CD4-positive, alpha-beta T cell treated with Interleukin-10 for 1 hour (primary cell): ENCODE measurements at places on chromosomes 4 and X.
A peak's percentile ranks its signal among the peaks of the same experiment; 100 is the strongest.

DNA sequence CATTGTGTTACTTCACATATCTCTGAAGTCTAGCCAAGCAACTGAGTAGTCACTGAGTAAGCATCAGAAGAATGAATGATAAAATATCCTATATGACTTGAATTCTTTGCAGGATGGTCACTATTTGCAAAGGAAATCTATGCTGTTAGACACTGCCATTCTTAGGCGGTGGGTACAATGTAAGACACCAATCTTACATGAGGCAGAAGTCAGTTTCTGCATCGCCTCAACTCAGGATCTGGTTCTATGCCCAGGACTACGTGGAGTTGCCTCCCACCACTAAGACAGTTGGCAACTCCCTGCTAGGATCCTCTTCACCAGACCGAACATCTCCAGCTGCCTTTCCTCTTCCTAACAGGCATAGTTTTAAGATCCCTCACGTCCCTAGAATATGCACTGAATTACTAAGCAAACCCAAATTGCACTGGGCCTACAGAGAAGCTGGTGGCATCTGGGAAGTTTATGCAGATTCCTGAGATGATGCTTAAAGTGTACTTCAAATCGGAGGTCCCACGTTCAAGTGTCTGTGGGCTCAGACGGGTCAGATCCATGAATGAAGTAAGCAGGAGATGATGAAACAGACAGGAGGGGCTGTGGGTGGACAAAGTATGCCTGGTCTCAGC, 45.6 kb downstream of the SEL1L3 start:
- DNase-seq: no peak

GRCh38 chrX:118872102-118872566, 48.5 kb downstream of the ZCCHC12 start:
- DNase-seq: no peak

GRCh38 chr4:10690185-10690907, 5.8 kb upstream of the CLNK start:
- DNase-seq: no peak

GRCh38 chr4:98786866-98787265, 128.5 kb upstream of the TSPAN5 start:
- no peak for DNase-seq

- DNase-seq: no peak
These were observed 2.5 kb upstream of the DUSP9 start for GRCh38 chrX:153644356-153645125.

GRCh38 chrX:87901060-87901459, 383.5 kb downstream of the KLHL4 start:
- no peak for DNase-seq

- DNase-seq: no peak
These were observed 18.0 kb downstream of the DOK7 start for GRCh38 chr4:3481113-3481531.

GRCh38 chr4:168710353-168710946, 213.6 kb downstream of the PALLD start:
- no peak for DNase-seq

DNA sequence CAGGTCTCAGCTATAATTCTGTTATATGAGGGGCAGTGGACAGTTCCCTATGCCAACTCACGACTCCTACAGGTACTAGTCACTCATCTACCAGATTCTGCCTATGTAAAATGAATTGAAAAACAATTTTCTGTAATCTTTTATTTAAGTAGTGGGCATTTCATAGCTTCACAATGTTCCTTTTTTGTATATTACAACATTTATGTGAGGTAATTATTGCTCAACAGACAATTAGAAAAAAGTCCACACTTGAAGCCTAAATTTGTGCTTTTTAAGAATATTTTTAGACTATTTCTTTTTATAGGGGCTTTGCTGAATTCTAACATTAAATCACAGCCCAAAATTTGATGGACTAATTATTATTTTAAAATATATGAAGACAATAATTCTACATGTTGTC, 20.4 kb downstream of the EREG start:
- no peak for DNase-seq

DNA sequence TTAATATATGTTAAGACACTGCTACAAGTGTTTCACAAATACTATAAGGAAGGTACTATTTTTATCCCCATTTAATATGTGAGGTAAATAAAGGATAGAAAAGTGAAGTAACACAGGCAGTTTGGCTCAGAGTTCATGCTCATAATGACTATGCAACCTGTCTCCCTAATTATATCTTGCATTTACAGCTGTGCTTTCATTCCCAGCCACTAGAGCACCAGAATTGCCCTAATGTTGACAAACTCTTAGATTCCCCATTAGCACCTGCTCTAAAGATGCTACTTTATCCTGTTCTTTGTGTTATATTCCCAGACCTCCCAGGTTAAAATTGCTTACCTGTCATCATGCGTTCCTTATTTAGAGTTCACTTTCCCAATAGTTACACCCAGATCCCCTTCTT, 833.6 kb downstream of the CCSER1 start:
- DNase-seq: no peak

DNA sequence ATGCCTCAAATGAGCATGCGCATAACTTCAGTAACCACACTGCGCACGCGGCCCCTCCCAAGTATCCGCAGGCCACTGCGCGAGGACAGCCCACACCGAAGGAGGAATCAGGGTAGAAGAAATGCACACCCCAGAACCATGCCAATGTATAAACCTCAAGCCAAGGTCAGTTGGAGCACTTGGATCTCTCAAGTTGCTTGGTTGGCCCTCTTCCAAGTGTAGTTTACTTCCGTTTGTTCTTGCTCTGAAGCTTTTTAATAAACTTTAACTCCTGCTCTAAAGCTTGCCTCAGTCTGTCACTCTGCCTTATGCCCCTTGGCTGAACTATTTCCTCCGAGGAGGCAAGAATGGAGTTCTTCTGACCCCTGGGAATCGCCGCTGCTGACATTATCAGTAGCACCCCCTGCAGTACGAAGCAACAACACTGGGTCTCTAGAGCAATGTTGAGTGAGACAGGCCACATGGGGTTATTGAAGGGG, 22.0 kb upstream of the SPINK2 start:
- no peak for DNase-seq

DNA sequence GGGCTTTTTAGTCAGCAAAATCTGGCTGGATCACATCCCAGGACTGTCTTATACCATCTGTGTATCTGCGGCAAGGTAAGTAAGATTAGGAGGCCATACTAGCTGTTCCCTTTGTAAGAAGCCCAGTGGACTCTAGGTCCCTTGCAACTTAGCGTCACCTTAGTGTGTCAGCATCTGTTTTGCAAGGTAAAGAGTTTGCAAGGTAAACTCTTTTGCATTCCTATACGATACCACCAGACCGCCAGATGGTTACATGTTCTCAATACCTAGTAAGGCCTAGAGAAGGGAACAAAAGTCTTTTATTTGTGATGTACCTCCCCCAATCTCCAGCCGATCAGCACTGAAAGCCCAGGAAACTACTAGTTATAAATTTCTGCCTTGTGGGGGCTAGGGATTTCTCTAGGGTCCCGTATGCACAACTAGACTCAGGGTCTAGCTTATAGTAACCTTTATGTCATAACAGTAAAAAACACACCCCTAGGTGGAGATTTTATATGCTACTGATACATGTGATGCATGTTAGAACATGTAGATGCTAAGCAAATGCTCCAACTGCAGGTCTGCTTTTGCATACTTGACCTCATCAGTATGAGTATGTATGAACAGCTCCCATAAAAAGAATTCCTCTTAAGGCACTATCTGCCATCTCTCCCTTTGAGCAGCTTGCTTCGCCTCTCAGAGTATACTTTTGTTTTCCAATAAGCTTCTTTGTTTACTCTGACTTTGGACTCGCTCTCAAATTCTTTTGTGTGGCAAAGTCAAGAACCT, 78.4 kb downstream of the KCNIP4 start:
- no peak for DNase-seq

- DNase-seq: no peak
These were observed 162.0 kb upstream of the MAB21L2 start for GRCh38 chr4:150419939-150420338.

GRCh38 chr4:30763321-30763727, 43.2 kb downstream of the PCDH7 start:
- no peak for DNase-seq

DNA sequence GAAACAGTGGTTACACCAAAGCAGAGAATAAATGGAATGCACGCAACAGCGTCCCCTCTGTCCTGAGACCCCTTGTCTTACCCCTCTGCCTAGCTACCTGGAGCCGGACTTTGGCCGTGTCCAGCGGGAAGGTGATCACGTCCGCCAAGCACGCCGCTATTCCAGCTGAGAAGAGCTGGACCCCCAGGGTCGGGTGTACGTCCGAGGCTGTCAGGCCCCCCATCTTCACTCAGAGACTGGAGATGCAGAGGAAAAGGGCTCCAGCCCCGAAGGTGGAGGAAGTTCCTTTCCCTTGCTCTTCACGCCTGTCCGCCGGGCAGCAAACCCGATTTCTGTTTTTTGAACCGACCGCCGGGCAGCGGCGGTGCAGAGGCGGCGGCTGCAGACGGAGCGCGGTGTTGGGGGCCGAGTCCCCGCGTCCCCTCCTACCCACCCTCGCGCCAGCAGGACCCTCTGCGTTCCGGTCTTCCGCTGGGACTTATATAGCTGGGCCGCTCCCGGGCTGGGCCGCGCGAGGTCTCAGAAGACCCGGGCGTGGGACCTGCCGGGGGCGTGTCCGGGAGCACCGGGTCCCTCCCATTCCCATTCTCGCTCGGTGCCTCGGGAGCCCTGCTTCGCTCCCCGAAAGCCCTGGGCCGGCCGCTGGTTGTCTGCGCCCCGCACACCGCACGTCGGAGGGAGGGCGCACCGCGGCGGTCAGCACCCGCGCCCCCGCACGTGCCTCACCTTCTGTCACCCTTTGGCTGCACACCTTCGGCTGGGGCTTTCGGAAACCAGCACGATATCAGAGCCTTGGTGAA, at the start of gene UCP1:
Gene UCP1, minus strand, starts transcription at position 455 of the 800 bp plus-strand sequence. Its CDS starts 232 bp downstream, at position 223.
- DNase-seq: no peak

DNA sequence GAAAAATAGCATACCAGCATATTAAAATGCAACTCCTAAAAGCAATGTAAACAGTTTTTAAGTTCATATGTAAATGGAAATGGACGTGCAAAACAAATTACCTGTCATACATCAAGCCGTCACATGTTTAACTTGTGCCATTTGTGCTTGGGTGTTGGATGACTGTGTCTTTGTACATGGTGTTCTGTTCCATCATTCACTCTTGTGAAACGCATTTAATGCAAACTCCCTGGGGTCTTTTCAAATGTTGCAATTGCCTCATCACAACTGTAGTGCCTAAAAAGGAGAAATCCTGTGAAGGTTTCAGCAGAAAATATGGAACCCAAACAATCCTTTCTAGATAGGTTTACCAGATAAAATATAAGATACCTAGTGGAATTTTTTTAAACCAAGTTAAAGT, 52.4 kb downstream of the PHOX2B start:
- DNase-seq: no peak

- DNase-seq: no peak
These were observed 204.1 kb upstream of the DDX53 start for GRCh38 chrX:22795671-22796070.

DNA sequence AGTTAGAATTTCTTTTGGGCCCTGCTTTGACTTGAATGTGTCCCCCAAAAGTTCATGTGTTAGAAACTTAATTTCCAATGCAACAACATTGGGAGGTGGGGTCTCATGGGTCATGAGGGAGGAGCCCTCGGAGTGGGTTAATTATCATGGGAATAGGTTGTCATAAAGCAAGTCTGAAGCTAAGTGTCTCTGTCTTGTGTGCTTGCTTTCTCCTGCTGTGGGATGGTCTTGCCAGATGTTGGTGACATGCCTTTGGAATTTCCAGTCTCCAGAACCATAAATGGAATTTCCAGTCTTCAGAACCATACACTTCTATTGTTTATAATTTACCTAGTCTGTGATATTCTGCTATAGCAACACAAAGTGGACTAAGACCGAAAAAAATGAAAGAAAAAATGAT, 71.6 kb downstream of the RASL11B start:
- DNase-seq: no peak

DNA sequence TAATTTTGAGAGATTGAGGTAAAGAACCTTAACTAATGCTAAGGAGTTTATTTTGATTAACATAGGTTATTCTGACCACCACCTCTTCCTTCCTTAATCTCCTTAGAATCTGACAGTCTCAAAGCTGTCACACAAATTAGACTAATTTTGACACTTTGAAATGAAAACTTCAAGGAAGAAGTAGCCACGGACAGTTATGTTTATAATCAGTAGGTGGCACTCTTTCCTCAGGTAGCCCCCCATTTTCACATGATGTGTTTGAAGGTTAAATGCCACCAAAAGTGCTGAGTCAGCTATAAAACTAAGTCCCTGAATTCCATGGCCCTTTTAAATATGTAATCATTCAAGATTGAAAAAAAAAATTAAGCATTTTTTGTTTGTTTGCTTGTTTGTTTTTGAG, 22.4 kb downstream of the TMEM33 start:
- peak; percentile 38 for DNase-seq

DNA sequence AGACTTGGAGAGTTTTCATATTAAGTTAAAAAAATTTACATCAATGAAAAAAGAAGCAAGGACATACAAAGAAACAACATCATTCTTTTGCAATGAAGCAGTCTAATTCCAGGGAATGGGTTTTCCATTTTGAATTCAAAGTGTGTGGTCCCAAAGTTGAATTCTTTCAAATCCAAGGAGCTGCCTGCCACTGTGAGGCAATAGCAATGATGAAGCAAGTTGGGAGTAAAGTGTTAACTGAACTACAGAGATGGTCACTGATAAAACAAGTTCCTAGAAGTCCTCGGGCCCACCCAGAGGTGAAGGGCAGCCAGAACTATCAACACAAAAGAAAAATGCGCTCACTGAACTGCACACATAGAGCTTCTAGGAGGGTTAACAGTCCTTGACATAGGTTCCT, 115.9 kb downstream of the RAB28 start:
- no peak for DNase-seq

DNA sequence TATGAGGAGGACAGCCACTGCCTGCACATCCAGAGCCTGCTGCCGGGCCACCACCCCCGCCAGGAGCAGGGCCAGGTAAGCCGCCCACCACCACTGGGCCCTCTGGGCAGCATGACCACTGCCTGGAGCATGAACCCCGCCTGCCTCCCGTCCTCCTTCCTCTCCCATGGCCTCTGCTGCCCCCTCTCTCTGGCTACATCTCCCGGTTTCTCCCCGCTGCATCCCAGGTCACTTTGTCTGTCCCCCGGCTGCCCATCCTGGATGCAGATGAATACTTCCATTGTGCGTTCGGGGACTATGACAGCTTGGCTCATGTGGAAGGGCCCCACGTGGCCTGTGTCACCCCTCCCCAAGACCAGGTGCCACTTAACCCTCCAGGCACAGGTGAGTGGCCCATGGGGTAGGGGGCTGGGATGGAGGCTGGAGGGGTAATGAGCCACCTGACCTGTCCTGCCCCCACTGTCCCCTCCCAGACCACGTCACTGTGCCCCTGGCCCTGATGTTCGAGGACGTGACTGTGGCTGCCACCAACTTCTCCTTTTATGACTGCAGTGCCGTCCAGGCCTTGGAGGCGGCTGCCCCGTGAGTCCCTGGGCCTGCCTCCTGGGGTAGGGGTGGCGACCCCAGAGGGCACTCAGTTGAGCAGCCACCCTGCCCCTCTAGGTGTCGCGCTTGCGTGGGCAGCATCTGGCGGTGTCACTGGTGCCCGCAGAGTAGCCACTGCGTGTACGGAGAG, 6.0 kb downstream of the PLXNB3 start:
- DNase-seq: no peak

GRCh38 chr4:128244379-128244778, 43.2 kb downstream of the PGRMC2 start:
- no peak for DNase-seq

- no peak for DNase-seq
These were observed 346.4 kb upstream of the SLC7A11 start for GRCh38 chr4:138588501-138588900.
